NCI-H1048 (cell line): ENCODE measurements at places on chromosomes 16 and 17.

DNA sequence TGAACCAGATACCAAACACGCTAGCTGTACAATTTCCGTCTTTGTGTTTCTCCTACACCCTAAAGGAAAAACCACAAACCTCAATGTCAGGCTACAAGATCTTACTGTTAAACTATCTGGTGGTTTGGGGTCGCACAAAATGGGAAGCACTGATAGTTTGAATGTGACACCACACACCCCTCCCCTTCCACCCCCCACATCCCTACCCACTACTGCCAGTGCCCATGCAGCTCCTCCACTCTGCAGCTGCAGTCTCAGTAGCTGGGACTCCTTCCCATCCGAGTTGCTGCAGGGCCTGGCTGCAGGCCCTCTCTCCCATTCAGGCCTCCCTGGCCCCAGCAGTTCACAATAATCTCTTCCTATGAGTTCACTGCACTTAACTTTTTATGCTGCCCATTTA is 18.4 kb downstream of the TRAP1 start:
- DNase-seq: no peak

DNA sequence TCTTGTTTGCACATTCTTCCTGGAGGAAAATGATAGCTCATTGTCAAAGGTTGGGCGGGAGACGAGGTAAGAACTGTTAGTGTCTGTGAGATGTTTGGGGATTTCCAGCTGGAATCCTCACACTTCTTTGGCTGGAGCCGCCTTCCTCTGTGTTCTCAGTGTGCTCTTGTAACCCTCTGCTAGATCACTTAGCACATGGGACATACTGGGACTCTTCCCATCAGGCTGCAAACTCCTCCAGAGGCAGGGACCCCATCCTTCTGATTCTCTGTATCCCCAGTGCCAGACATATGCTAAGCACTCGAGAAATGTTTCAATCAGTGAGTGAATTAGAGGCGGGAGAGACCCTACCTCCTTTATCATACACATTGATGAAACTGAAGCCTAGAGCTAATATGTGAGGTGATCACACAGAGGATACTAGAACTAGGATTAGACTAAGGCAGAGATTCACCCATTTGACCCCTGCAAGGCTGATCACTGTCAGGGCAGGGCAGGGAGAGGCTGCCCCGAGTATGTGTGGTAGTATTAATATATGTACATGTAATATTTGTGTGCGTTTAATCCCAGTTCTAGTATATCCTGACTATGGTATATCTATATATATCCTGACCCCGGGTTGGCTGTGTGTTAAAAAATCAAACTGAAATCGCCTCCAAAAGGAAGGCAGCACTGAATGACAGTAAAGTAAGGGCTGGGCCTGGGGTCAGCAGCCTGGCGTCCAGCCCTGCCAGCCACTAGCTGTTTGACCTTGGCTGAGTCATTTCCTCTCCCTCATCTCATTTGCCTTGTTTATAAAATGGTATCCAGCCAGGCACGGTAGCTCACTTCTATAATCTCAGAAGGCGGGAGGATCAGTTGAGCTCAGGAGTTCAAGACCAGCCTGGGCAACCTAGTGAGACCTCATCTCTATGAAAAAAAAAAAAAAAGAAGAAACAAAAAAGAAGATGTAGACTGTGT is 75.5 kb upstream of the TBX2 start:
- DNase-seq: no peak

- DNase-seq: no peak
Measured at GRCh38 chr16:3689731-3690130, 27.6 kb downstream of the TRAP1 start.

- no peak for DNase-seq
Measured at GRCh38 chr17:16005636-16006035, 6.0 kb downstream of the TTC19 start.

DNA sequence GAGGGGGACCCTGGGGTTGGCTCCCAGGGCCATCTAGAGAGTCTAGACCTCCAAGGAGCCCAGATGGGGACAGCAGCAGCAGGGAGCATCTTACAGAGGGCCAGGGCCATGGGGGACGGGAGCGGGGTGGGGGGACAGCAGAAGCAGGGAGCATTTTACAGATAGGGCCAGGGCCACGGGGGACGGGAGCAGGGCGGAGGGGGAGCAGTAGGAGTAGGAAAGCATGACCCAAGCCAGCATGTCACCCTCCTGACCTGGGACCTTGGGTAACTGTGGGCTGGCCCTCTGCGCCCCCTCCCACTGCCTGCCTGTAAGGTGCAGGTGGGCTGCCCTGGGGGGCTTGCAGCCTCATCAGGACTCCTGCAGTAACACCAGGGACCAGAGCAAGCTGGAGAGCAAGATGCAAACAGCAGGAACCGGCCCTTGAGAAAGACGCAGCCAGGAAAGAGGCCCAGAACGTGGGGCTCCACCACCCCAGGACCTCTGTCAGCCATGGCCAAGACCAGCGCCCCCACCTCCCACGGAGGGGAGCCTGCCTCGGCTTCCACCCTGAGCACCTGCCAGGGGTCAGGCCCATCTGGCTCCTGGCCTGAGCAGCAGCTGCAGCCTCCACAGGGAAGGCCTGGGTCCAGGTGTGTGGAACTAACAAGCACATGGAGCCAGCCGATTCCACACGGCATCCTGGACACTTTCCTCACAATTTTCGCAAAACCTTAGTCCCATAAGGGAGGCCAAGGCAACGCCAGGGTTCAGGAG is 2.4 kb downstream of the ZNF598 start:
- no peak for DNase-seq

DNA sequence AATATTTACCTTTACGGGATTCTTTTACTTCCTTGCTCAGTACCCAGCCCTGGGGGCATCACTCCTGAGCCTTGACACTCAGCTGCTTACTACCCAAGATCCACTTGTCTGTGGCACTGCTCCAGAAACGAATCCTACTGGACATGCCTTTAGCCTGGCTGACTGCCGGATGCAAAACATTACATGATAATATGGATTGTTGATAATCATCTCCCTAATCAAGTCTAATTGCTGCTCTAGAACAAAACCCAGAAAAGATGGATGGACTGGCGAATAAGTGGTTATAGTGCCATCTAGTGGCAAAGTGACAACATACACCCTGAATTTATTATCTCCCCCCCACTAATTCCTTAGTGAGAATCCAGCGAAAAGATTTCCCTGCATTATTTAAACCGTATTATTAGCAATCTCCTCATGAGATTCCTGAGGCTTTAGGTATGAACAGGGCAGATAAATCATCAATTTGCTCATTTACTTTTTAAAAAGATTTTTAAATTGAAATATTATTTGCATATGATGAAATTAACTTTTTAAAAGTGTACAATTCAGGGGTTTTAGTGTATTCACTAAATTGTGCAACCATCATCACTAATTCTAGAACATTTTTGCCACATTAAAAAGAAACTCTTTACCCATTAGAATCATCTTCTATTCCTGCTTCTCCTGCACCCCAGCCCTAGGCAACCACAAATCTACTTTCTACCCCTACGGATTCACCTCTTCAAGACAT is 61.6 kb downstream of the RGS9 start:
- DNase-seq: no peak

DNA sequence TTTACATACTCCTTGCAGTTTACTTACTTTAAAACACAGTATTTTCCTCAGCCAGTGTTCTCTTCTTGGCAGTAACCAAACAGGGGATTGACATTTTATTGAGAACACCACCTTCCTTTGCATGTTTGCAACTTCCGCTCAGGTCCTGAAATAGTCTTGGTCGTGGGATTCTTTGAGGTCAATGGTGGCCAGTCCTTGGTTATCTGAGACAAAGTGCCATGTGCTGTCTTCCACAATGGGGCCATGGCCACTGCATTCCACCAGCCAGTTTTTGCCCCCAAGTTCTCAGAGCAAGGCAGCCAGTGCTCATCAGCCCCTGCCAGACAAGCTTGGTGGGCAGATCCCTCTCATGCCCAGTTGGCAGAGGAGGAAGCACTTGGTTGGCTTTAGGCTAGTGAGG is 22.9 kb downstream of the CMTM4 start:
- no peak for DNase-seq

GRCh38 chr16:4094127-4094773 is 22.0 kb downstream of the ADCY9 start:
- DNase-seq: no peak

- DNase-seq: no peak
Measured at GRCh38 chr17:82461827-82462524, 3.4 kb downstream of the NARF start.

- DNase-seq: no peak
Measured at GRCh38 chr17:40074871-40075200, 12.1 kb downstream of the THRA start.

DNA sequence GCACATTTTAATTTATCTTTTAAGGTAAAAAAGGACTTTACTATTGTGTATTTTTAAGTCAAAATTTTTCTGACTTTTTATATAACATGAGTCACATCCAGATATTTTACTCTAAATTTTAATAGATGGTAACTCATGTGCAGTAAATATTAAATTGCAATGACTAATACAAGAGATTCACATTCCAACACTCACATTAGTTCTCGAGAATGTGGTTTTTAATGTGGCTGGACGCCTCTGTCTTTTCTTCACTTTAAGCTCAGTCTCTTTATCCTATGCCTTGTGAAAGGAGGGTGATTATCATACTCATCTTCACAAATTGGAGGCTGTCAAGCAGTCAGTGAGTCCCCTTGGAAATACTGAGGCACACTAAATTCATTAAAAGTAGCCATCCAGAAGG is 315.6 kb downstream of the HS3ST3B1 start:
- DNase-seq: no peak

GRCh38 chr17:5700745-5701144 is 116.4 kb upstream of the NLRP1 start:
- DNase-seq: no peak

DNA sequence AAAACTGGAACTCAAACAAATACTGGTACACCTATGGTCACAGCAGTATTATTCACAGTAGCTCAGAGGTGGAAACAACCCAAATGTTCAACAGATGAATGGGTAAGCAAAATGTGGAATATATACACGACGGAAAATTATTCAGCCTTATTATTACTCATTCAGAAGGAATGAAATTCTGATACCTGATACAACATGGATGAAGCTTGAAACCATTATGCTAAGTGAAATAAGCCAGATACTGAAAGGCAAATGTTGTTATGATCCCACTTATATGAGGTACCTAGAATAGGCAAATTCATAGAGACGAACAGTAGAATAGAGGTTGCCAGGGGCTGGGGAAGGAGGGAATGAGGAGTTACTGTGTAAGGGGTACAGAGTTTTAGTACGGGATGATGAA is 27.1 kb upstream of the MYLK3 start:
- DNase-seq: no peak

DNA sequence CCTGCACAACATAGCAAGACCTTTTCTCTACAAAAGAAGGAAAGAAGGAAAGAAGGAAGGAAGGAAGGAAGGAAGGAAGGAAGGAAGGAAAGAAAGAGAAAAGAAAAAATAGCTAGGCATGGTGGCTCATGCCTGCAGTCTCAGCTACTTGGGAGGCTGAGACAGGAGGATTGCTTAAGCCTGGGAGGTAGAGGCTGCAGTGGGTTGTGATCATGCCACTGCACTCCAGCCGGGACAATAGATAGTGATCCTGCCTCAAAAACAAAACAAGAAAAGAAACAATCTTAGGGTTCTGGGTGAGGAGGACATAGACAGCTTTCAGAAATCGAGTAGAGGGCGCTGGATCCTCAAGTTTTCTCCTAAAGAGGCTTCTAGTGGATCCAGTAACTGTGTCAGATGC is 59.7 kb upstream of the CLEC3A start:
- DNase-seq: no peak

GRCh38 chr16:75380870-75381269 is 52.4 kb downstream of the CFDP1 start:
- no peak for DNase-seq

GRCh38 chr16:66434619-66435430 is 7.7 kb downstream of the BEAN1 start:
- DNase-seq: no peak

DNA sequence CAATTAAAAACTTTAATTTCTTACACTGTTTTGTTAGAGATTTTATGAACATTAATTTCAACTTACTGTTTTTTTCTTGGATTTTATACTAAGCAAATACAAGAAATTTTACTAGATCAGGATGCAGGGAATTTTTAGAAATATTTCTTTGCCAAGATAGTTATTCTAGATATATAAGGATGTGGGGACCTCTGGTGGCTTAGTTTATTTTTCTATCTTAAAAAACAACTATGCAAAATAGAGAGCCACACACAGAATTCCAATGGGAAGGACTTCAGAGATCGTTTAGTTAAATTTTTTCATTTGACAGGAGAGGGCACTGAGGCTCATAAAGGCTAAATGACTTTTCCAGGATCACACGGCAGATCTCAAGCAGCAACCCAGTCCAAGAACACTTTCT is 23.0 kb upstream of the CAPNS2 start:
- no peak for DNase-seq

DNA sequence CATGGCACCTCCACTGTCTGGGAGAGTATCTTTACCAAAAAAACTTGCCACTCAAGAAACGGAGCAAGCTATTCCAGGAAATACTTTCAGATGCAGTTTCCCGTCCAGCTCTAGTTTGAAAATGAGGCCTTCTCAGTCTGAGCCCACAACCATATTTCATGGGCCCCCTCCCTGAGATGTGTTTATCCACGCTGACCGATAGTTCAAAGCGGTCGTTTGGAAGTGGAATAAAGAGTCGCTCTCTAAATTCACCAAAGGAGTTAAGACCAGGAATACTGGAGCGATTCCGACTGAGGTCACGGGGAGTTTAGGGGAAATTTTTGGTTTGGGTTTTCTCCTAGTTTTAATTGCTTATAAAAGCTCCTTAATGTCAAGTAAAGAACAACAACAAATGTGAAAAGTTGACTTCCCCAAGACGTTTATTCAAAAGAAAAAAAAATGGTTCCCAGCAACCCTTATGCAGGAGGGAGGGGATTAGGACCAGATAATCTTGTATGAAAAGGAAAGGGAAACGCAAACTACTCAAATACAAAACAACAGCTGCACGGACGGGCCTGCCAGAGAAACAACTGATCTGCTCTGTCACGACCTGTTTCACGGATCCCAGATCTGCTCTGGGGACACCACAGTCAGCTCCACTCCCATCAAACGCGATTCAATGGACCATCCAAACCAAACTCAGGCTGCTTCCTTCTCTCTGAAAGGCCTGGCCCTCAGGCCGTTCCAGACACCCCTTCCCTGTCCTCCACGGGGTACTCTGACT is 77.1 kb downstream of the MRM3 start:
- DNase-seq: no peak

GRCh38 chr17:20059728-20060188 is 50.6 kb downstream of the SPECC1 start:
- no peak for DNase-seq

GRCh38 chr17:64074704-64075426 is 54.4 kb upstream of the ICAM2 start:
- DNase-seq: no peak

DNA sequence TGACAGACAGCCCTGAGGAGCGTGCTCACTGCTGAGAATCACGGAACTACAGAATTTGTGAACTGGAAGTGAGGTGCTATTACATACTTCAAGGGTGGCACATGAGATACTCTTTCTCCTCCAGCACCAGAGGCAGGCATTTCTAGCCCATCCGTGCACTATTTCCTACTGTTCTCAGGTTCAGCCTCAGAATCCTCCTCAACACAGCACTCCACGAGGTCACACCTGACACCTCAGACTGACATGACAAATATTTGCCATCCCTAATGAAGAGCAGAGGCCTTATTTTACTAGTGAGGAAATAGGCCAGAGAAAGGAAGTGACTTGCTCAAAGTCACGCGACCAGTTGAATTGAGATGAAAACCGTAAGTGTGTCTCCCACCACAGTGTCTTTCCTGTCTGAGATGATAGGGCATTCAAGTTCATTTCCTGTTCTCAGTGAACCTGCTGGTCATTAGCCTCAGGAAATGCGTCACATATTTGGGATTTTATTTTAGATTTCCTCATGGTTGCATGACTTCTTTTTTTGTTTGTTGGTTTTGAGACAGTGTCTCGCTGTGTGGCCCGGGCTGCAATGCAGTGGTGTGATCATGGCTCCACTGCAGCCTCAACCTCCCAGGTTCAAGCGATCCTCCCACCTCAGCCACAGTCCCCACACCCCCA is 23.6 kb downstream of the SEZ6 start:
- no peak for DNase-seq
